ENCODE measurements at places on chromosomes 6 and 20.

DNA sequence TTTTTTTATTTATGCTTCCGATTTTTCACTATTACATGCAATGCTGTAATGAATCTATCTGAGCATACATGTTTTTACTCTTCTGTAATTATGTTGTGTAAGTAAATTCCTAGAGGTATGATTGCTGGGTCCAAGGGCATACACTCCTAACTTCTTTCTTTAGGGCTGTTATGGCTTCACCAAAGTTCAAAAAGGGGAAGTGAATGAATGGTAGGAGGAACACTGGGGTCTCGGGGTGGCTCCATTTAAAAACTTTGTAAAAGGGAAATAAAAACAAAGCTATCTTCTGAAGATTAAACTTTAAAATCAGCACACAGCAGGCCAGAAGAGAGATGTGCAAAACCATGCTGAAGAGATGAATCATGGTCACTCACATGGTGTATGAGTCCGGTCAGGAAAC, 289.1 kb upstream of the SUPT3H start:
- DNase-seq, result no peak

DNA sequence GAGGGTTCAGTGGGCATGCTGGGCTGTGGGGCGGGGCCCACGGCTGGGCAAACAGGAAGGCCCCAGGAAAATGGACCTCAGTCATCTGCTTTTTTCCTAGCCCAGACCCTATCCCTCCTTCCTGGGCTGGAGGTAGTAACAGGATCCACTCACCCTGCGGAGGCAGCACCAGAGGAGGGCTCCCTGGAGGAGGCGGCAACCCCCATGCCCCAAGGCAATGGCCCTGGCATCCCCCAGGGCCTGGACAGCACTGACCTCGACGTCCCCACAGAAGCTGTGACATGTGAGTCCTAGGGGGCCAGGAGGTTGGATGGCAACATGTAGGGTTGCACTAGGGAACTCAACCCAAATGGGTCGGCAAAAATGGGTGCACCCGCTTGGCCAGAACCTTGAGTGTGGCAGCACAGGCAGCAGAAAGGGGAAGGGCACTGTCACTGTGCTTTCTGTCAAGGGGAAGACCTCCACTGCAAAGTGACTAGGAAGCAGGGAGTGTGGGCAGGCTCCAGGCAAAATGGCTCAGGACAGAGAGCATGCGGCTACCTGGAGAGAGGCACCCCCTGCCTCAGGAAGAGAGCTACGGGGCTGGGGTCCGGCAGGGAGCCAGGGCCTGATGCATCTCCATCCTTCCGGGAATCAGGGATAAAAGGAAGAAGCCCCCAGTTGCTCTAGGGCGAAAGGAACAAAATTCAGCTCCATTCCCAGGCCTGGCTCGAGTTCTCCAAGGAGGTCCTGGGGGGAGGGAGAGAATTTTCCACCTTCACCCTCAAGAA, 7.9 kb downstream of the MDFI start:
- no peak for DNase-seq

- no peak for DNase-seq
These were observed 27.4 kb upstream of the SCRT2 start for GRCh38 chr20:703006-703405.

DNA sequence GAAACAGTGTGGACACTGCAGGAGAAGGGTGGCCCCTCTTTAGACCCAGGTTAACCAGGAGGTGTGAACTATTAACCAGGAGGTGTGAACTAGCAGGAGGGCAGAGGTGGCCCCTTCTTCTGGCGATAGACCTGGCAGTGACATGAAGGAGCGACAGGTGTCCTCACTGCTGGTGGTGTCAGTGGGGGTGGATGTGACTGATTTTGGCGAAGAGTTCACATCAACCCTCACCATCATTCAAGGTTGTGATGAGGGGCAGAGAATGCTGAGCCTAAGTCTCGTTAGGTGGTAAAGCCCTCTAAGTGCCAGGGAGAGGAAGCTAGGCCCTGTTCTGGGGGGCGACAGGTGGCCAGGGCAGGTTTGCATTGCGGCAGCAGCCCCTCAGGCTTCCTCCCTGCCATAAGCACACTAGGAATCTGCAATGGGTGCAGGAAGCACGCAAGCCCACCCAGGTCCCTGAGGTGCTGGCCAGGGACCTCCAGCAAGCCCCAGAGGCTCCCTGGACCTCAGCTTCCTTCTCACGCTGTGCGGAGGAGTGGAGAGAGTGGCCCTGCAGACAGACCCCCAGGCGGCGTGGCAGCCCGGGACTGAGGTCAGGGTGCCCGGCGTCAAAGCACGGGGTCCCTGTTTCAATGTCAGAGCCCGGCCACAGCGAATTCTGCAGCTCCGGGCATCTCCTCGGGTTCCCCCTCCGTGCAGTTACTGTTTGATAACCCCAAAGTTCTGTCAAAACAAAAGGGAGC, 13.7 kb downstream of the NPEPL1 start:
- DNase-seq, result no peak

DNA sequence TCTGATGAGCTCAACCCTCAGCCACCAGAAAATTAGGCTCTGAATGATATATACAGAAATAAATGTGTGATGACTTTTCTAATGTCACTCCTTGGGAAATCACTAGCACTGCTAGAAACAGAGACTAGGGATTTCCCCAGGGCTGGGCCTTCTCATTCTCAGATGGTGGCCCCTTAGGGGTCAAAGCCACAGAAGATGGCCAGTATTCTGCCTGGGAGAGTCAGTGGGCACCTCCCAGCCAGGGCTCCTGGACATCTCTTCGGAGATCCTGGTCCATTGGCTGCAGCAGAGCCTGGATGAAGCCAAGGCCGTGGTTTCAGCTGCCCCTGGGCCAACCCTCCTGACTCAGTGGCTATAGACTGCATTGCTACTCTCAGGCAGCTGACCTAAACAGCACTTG, 276.9 kb upstream of the SUPT3H start:
- no peak for DNase-seq

GRCh38 chr6:3607599-3607998, 143.9 kb downstream of the PXDC1 start:
- no peak for DNase-seq

- DNase-seq, result no peak
These were observed 382.8 kb downstream of the EPM2A start for GRCh38 chr6:145352382-145353080.

- DNase-seq, result no peak
These were observed 106.3 kb downstream of the GRM1 start for GRCh38 chr6:146135167-146135566.

DNA sequence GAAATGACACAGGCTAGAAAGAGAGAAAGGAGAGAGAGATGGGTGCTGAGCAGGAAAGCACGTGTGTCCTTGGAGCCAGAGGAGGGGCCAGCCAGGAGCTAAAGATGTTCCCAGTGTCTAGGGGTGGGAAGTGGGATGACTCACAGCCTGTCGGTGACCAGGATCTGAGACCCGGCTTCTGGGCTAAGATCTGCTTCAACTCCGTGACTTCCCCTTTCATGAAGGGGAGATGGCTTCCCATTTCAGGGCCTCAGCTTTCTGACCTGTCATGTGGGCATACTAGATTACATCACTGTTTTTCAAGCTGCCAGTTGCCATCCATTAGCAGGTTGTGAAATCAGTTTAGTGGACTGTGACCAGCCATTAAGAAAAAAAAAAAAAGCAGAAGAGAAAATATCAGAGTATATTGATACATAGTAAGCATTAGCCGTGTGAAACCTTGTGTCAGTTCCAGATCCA, 5.4 kb downstream of the TGM3 start:
- no peak for DNase-seq

GRCh38 chr6:3535033-3535775, 78.4 kb upstream of the SLC22A23 start:
- no peak for DNase-seq

GRCh38 chr20:2798095-2798805, 2.2 kb downstream of the CPXM1 start:
- DNase-seq, result no peak

DNA sequence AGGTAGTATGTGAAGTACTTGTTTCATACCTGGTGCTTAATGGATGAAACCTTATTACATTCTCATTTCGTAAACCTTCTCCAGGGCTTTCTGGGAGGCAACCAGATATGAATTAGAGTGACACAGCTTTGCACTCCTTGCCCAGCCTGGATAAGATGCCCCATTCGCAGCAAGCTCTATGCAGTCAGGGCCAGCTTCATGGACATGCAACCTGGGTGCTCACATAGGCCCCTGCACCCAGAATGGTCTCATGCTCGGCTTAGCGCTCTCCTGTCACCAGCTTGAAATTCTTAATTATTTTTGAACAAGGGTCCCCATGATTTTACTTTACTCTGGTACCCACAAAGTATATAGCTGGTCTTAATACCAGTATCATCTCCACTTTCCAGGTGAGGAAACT, 11.3 kb upstream of the PTGIS start:
- DNase-seq, result no peak

DNA sequence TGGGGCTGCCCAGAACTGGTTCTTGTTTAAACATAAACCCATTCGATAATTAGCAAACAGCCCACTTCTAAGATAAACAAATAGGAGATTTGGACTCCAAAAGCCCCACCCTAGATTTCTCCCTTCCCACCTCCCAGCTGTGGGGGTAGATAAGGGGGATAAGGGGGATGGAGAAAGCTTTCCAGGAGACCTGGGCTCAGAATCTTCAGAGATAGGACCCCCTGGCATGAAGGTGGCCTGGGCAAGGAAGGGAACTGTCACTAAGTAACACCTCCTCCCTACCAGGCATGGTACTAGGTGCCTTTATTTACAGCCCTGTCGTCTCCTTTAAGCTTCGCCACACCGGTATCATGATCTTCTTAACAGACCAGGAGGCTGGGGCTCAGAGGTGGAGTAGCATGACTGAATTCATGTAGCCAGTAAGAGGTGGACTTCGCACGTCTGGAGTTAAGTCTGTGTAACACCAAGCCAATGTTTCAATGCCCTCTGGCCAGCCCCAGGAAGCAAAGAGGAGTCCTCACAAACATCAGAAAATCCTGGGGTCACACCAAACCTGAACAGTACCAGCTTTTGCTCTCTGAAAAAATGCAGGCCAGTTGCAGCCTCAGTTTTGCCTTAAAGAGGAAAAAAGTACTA, 4.6 kb downstream of the SDC4 start:
- no peak for DNase-seq

DNA sequence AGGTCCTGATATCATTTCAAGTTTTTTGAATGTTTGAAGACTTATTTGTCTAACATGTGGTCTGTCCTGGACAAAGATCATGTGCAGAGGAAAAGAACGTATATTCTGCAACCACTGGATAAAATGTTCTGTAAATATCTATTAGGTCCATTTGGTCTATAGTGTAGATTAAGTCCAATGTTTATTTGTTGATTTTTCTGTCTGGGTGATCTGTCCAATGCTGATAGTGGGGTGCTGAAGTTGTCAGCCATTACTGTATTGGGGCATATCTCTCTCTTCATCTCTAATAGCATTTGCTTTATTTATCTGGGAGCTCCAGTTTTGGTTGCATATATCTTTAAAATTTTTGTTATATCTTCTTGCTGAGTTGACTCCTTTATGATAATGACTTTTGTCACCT, 258.4 kb upstream of the CITED2 start:
- no peak for DNase-seq

DNA sequence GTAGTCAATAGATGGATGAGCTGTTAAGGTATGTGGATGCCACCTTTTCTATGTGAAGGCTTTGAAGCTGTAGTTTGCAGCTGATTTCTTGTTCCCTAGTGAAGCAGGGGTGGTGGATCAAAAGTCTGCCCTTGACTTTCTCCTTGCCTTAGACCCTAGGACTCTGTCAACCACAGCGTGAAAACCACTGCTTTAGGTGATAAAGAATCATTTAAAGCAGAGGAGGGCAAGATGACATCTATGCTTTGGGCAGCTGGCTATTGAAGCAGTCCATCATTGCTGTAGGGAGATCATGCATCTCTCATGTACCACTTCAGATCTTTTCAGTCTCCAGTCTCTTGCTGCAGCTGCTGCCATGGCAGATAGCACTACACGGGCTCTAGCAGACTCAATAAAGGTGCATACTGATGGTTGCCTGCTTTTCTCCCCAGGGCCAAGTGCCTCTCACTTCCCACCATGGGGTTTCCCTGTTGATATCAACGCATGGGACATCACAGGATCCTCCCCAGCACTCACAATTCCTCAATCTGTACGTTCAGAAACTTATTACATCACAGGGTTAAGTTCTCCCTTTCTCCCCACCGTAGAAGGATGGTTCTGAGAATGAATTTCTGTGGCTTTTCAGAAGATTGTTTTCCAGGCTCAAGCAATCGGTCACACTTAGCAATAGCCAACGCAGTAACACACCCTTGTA, 122.0 kb upstream of the STMND1 start:
- no peak for DNase-seq

GRCh38 chr20:59634435-59635005, 30.2 kb downstream of the PHACTR3 start:
- DNase-seq, result no peak

- DNase-seq, result no peak
These were observed 75.2 kb upstream of the ARID1B start for GRCh38 chr6:156701966-156702365.

GRCh38 chr20:37504404-37505096, 16.5 kb upstream of the NNAT start:
- no peak for DNase-seq

Data from CD4-positive, alpha-beta T cell (primary cell).